HT1080 (cell line): ENCODE measurements at places on chromosomes 7 and 10. TPM values are rescaled to one million over a fixed set of nuclear protein-coding genes. Genes with fewer than 3 reads are reported as not detected.

Gene TBL2
- total RNA-seq, result 34.7 and 57.3 TPM in 2 replicates

Gene EPDR1
- 44.0 and 48.6 TPM in 2 replicates for total RNA-seq

Gene VGF
- total RNA-seq, result 29.8 and 45.2 TPM in 2 replicates

Gene ADAM8
- 1.6 and 4.2 TPM in 2 replicates for total RNA-seq

Gene INMT
- total RNA-seq, result not detected in 2 replicates

DNA sequence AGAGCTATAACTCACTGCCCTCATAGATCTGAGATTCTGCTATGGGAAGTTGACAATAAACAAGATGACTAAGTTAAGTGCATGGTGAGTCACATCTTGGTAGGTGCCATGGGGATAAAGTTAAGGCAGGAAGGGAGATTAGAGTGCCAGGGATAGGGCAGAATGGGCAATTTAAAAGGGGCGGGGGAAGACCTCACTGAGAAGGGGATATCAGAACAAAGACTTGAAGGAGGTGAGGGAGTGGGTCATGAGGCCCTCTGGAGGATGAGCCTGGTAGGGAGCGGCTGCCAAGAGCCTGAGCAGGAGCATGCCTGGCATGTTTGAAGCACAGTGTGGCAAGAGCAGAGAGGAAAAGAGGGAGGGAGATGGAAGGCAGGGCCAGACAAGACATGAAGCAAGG is 34.8 kb upstream of the INMT start:
- peak; percentile 71 for DNase-seq

- no peak for DNase-seq
These were observed 15.5 kb upstream of the NCAPG2 start for GRCh38 chr7:158720112-158720511.

- DNase-seq, result no peak
These were observed 41.8 kb upstream of the ELN start for GRCh38 chr7:73986158-73986631.

DNA sequence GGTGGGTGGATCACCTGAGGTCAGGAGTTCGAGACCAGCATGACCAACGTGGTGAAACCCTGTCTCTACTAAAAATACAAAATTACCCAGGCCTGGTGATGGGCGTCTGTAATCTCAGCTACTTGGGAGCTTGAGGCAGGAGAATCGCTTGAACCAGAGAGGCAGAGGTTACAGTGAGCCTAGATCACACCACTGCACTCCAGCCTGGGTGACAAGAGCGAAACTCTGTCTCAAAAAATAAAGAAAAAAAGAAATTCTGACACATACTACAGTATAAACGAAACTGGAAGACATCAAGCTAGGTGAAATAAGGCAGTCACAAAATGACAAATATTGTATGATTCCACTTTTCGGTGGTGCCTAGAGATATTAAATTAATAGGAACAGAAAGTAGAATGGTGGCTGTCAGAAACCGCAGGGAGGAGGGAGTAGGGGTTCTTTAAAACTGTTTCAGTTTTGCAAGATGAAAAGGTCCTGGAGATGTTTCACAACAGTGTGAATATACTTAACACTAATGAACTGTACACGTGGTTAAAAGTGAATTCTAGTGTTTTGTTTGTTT is 23.2 kb downstream of the PILRA start:
- DNase-seq, result no peak

- no peak for DNase-seq
These were observed 39.5 kb downstream of the AGK start for GRCh38 chr7:141590666-141591065.

- DNase-seq, result no peak
These were observed 238.2 kb downstream of the BUB3 start for GRCh38 chr10:123392182-123392963.

GRCh38 chr7:104816537-104816936 is 197.5 kb upstream of the KMT2E start:
- DNase-seq, result no peak

DNA sequence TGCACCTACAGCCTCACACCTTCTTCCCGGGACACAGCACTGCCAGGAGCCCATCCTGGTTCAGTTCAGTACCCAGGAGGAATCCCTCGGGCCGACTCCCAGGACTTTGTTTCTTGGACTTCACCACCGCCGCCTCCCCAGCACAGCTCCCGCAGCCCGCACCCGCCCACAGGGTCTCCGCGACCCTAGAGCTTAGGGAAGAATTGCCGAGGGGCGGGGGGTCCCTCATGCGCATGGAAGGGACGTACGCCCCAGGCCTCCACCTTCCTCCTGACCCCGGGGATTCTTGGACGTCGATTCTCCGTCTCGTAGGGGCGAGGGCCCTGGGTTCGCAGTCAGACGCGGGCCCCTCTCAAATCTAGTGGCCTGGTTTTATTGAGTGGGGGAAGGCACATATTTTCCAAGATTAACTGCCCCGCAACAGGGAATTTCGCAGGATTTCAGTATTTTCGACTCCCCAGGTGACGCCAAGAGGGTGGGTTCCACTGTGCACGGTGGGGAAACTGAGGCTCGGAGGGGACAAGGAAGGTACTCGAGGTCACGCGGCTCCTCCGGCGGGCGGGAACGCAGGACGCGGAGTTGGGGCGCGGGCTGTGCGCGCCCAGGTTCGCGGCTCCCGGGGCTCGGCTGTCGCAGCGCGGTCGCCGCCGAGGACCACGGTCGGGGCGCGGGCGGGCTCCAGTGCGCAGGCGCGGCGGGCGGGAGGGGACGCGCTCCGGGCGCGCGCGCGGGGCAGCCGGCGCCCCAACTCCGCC is at the start of gene ADCY1:
ADCY1 (plus strand) TSS at position 708 of the 755 bp plus-strand sequence. CDS start 176 bp downstream, outside the sequence.
- no peak for DNase-seq

DNA sequence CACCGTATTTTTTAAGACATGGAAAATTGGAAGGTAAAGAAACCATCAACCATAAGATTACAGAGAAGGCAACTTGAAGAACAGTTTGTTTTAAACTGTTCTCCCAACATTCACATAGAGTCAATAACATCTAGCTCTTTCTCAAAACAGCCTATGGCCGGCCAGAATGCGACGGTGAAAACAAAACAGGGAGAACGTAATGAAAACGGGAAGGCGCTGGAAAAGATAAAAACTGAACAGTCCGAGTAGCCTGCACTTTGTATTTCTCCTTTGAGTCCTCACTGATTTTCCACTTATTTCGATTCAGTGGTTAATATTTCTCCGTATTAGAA is 637 bp downstream of the MICU1 start:
- no peak for DNase-seq

DNA sequence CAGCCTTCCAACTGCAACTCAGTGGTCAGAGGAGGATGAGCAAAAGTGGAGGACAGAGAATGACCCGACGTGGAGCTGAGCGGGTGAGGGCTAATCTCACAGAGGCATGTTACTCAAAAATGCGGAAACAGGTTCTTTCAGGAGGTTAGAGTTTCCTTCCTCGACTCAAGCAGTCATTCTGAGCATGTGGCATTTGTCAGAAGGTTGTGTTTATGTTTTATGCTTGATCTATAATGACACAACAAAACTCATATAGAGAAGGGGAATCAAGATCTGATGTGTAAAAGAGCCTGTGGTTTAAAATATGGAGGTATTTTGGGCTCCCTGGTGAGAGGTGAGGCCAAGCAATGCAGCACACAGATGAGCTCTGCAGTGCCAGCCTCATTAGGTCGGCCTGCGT is 311.4 kb downstream of the ADARB2 start:
- no peak for DNase-seq

GRCh38 chr7:7157177-7157886 is 25.0 kb upstream of the C1GALT1 start:
- peak; percentile 89 for DNase-seq

- no peak for DNase-seq
These were observed 1.1 kb downstream of the KEL start for GRCh38 chr7:142960955-142961512.

DNA sequence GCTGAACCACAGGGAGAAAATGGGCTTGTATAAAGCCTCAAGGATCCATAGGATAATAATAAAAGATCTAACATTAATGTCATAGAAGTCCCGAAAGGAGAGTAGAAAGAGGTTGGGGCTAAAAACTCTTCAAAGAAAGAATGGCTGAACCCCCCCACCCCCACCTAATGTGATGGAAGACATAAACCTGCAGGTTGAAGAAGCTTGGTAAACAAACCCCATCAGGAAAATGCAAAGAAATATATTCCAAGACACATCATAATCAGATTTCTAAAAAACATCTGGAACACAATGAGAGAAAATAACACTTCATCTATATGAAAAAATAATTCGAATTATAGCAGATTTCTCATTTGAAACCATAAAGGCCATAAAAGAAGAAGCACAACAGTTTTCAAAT is 105.6 kb upstream of the BAIAP2L1 start:
- no peak for DNase-seq

DNA sequence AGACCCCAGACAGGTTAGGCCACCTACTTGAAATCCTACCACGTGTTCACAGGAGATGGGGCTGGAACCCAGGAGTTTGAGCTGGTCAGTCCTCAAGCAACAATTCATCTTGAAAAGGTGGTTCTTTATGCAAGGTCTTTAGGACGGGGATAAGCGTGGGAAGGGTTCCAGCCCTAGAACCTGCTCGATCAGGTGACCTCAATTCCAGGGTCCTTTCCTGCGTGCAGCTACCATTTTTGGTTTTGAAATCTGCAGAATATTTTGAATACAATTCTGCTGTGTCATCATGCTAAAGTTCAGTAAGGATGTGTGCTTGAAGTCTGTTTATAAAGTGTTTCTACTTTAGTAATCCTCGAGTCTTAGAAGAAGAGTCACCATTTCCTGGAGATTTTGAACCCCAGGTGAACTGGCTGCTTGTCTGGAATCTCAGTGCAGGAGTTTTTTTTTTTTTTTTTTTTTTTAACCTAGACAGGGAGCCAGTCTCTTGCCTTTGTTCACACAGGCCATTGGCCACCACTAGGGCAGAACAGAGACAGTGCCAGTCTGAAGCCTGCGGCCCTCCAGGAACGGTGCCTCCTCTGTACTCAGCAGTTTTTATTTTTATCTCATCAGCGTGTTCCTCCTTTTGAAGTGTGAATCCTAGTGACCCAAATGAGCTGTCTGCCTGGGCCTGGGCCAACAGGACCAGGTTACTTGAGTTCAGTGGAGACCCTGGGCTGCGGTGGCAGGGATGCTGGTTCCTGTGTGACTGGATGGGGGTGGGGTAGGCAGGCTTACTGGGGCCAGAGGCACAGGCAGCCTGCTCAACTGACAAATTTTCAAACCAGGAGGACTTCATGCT is 54.6 kb downstream of the EEPD1 start:
- DNase-seq, result peak; percentile 80

GRCh38 chr10:83373671-83374070 is 765.6 kb upstream of the GHITM start:
- DNase-seq, result peak; percentile 55

DNA sequence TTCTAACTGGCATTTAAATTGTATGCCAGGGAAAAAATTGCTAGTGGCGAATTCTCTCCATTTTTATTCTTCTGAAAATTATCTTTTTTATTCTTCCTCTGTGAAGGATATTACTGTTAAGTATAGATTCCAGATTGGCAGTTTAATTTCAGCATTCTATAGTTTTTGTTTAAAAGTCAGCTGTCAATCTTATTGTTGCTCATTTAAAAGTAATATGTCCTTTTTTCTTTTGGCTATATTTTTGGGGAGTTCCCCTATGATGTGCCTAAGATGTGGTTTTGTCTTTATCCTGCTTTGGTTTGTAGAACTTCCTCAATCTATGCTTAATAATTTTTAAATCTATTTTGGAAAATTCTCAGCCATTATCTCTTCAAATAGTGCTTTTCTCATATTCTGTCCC is 135.9 kb downstream of the ARHGAP12 start:
- no peak for DNase-seq

- DNase-seq, result no peak
These were observed 111.3 kb downstream of the HECTD2 start for GRCh38 chr10:91521439-91521838.
